ENCODE measurements at places on chromosomes 7 and 10.

- no peak for DNase-seq
Observed at GRCh38 chr10:23379686-23380085, 35.1 kb upstream of the C10orf67 start.

DNA sequence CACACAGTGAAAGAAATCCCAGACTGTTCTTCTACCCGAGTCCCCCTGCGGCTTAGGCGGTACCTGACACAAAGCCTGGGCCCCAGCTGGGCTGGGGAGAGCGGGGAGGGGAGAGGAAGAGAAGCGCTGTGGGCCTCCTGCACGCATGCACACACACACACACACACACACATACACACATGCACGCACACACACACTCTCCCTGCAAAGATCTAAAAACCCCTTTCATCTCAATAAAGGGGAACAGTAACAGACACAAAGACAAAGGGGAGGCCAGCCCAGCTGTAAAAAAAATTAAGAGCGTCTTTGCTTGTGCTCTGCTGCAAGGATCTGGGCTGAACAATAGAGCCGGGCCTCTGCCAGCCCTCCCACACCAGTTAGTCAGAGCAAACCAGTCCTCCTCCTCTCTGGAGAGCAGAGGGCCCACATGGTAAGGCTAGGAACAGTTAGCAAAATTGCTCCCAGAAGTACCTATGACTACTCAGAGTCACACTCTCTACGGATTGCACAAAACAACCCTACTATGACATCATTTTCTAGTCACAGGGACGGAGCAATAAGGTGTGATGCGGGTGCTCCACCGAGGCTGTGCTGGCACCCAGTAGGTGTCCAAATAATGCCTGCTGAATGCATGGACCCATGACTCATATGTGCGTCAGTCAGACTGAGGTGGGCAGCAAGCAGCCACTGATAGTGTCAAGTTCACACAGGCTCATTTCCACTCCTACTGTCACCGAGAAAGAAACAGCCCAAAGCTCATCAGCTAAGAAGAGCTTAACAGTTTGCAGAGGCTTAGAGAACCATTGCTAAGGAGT, 9.2 kb downstream of the ITPRIP start:
- DNase-seq, result peak; percentile 86

DNA sequence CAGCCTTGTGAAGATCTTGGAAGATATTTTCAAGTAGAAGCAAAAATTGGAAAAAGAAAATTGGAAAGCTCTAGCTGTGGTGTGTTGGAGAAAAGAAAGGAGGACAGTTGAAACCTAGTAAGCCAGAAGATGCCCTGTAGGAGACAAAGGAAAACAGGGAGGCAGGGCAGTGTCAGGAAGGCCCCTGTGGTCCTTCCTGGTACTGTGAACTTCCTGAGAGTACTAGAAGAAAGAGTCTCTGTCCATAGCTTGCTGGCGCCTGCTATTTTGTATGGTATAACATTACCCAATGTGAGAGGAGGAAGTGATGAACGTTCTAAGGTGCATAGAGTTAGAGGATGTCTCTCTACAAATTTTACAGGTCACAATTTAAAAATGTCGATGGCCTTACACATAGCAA, 183.1 kb downstream of the CTTNBP2 start:
- no peak for DNase-seq

DNA sequence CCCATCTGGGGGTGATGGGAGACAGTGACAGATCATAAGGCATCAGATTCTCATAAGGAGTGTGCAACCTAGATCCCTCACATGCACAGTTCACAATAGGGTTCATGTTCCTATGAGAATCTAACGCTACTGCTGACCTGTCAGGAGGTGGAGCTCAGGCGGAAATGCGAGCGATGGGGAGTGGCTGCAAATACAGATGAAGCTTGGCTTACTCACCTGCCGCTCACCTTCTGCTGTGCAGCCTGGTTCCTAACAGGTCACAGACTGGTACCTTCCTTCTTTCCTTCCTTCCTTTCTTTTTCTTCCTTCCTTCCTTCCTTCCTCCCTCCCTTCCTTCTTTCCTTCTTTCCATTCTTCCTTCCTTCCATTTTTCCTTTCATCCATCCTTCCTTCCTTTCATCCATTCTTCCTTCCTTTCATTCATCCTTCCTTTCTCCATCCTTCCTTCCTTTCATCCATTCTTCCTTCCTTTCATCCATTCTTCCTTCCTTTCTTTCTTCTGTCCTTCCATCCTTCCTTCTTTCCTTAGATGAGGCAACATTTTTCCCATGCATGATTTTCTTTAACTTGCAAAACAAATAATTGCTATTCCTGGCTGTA, 370.0 kb upstream of the AUTS2 start:
- DNase-seq, result no peak

DNA sequence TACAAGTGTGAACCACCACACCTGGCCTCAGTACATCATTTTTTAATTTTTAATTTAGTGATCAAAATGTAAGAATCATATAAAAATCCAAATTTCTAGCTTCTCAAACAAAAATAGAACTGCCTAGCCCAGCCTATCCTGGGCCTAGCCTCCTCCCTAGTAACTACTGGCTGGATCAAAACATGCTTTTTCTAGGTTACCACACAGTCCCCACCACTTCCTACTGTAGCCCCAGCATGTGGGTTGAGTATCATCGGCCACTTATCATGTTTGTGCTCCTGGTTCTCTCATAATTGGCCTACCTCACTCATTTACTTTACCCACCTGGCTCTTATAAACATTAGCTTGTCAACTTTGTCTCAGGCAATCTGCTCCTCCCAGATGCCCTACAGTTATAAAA, 52.9 kb downstream of the DNAJC12 start:
- no peak for DNase-seq

DNA sequence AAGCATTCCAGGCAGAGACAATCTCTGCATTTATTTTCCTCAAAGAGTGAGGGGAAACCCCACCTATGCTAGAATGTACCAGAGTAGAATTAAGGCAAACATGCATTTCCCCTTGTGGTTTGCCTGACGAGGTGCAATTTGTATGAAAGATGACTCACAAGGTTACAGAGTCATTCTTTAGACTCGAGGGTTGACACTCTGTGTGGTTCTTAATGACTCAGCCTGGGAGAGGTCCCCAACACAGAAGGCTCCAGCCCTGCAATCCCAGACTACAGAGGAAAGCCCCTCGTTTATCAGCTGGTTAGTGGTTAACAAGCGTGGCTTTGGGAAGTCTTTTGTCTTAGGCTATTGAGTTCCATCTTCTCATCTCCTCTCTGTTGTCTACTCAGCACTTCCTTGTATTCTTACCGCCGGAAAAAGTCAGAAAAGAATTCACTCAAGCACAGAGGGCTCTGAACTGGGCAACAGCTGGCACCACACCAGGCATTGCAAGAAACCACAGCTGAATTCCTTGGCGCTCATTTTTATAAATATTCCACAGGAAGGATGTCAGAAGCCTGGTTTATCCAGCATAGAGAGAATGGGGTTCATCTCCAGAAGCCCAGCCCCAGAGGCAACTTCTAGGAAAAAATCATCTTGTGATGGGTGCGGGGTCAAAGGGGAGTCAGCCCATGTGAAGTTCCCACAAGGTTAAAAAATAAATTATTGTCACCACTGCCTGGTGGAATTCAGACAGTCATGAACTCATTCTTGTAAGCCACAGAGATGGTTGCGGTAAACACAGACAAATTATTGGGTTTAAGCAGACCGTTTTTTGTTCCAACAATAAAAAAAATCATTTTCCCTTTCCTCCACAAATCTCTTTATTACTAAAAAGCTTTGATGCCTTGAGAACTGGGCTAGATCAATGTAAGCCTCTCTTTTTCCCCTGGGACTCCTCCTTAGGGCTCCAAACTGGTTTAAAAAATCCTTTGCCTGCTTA, 24.5 kb upstream of the SVIL start:
- peak; percentile 84 for DNase-seq
